ENCODE measurements at places on chromosomes 7 and 10.

DNA sequence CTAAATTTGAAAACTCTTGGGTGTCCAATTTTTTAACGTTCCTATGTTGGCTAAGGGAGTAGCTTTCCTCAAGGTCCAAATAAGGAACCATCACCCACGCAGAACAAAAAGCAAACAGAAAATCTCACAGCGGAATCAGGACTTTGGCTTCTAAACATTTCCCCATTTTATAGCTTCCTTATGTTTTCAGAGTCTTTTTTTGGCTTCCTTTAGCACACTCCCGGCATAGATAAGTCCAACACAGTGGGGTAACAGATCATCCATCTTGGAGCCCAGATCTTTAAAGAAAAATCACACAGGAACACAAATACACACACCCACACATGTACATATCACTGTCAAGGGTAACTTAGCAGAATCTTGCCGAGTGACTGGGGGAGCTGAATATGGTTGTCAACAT is 4.2 kb upstream of the TCF7L2 start:
- DNase-seq = no peak

GRCh38 chr7:43044511-43044910 is 67.9 kb upstream of the HECW1 start:
- DNase-seq = no peak

DNA sequence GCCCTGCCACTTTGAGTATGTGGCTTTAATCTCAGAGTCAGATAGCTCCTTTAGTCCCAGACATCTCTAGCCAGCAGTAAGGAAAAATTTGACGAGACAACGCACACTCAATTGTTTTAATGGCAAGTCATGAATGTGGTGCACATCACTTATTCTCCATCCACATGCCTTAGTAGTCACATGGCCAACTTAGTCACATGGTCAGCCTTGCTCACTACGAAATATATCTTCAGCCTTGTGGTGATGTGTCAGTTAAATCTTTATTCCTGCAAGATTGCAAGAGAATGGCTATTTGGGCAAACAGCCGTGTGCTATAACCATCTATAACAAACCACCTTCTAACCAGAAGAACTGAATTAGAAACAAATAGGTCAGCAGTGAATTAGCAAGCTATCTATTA is 871.1 kb upstream of the CELF2 start:
- DNase-seq = no peak

GRCh38 chr7:30148951-30149459 is 14.2 kb downstream of the MTURN start:
- DNase-seq = no peak

GRCh38 chr10:44574596-44575480 is 189.9 kb upstream of the CXCL12 start:
- DNase-seq = no peak

GRCh38 chr10:75117995-75118394 is 6.5 kb downstream of the SAMD8 start:
- DNase-seq = no peak

- no peak for DNase-seq
These were observed 2.9 kb upstream of the MLLT10 start for GRCh38 chr10:21531164-21531563.

Measured in stimulated activated CD8-positive, alpha-beta memory T cell treated with anti-CD3 and anti-CD28 coated beads, Interleukin-15, amount 100 ng/mL, for 48 hours (primary cell).